ENCODE measurements at places on chromosomes 7 and 10.

GRCh38 chr7:124930655-124931597, 1.3 kb upstream of the POT1 start:
- no peak for DNase-seq

DNA sequence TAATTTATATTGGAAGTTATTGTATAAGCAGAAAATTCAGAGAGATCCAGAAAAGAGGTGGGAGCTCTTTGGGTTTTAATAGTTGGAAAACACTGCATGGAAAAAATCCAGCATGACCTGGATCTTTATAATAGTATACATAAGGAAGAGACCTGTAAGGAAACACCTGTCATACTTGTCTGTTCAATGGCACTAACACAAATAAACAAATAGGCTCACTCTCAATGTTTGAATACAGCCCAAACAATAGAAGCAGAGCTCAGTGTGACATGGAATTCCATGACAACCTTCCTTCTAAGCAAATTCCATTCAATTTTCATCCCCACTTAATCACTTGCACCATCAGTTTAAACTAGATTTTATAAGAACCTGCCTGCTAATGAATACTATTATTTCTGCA, 31.7 kb downstream of the CISD1 start:
- DNase-seq = no peak

DNA sequence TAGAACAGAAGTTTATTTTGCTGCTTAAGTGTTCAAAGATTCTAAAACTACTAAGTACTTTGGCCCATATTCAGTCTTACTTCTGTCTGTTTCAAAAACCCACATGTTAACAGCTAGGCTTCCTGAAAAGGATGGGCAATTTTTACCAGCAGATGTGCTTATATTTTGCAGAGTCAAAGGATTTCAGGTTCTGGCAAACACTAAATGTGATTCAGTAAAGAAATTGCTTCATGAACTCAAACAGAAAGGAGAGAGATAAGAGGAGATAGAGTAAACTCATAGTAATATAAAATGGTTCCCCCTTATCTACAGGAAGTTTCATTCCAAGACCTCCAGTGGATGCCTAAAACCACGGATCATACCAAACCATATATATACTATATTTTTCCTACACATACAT, 248.5 kb downstream of the AGMO start:
- no peak for DNase-seq

GRCh38 chr10:14787938-14788337, 13.2 kb upstream of the FAM107B start:
- DNase-seq = no peak

- DNase-seq = no peak
These were observed 2.9 kb upstream of the PRAP1 start for GRCh38 chr10:133344236-133344635.

DNA sequence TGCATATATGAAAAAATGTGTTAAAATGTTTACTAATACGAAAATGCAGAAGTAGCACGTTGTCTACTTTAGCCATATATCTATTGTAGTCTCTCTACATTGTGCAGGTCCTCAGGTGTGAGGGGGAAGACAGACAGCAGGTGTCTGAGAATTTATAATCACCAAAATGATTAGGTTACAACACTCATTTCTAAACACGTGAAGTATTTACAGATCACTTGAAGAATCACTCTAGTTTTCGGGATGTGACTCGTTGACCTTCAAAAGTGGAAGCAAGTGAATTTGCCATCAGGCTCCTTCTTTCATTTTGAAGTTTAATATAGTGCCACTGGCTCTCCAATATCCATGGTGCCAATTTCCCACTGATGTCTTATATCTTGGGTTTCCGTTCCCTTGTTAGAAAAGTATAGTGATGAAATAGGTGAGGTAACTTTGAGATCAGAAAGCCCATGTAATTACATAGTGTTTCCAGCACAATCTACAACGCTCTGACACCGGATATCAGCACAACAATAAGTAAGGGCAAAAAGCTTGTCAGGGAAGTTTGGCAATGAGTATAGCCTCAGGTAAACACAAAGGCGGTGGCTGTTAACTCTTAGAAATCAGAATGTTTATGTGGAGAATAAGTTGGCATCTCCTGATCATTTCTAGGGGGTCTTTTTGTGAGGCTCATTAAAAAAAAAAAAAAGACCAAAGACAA, 57.5 kb upstream of the SP4 start:
- DNase-seq = no peak

DNA sequence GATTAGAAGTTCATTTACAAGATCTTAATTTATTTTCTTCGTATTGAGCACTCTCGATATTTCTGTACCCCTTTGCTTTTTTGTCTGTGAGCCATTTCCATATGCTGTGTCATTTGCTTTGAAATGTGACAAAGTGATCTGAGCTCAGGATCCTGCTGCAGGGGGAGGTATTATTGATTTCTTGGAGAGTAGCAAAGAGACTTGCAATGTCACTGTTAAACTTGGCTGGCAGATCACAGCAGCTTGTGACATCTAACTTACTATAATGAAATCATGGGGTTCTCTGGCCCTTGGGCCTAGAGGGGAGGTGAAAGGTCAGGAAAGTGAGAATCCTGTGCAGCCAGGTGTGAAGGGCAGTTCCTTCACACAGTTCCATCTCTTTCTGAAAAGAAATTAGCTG, 923.4 kb downstream of the REEP3 start:
- DNase-seq = no peak

DNA sequence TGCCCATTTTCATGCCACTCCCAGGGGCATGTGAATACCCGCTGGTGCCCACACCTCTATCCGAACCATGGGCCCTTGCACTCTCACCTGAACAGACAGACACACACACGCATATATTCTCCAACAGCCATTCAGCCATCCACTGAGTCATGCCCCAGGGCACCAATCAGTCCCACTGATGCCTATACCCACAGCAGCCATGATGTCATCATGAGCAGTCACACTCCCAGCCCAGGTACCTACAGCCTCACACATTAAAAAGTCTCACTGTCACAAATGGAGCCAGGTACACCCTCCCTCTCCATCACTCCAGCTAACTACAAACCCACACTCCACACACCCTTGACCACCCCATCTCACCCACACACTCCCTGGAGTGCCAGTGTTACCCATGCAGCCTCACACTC, 12.2 kb downstream of the VSIR start:
- peak; percentile 62 for DNase-seq

- no peak for DNase-seq
These were observed 419.8 kb downstream of the GRID1 start for GRCh38 chr10:85946713-85947326.

DNA sequence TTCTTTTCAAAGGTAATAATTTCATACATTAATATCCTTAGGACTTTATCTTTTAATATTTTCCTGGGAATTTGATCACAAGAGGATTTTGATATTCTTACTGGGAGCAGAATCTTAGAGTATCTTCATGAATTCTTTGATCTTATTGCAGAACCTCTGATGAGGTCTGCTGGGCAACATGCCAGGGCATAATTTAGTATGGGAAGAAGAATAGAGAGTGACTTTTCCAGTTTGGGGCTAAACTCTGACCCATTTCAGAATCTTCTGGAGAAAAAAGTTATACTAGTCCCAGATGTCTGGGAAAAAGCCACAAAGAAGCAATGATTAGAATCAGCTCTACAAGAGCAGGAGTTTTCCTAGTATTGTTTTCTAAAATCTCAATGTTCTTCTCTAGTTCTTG, 28.0 kb upstream of the RSU1 start:
- DNase-seq = no peak

GRCh38 chr10:81873231-81873931, 1.6 kb upstream of the NRG3 start:
- DNase-seq = no peak

Data from activated CD8-positive, alpha-beta memory T cell treated with anti-CD3 and anti-CD28 coated beads for 4 hours (primary cell).